ENCODE measurements at places on chromosomes 4 and X. TPM values are rescaled to one million over a fixed set of nuclear protein-coding genes. Genes with fewer than 3 reads are reported as not detected.

GPR119 gene
- total RNA-seq, result not detected

MAGEA1 gene
- not detected for total RNA-seq

POU3F4 gene
- not detected for total RNA-seq

HHIP gene
- total RNA-seq, result 0.06 TPM

DCX gene
- total RNA-seq, result not detected

MAN2B2 gene
- total RNA-seq, result 33.1 TPM

TRPC5OS gene
- not detected for total RNA-seq

GPR50 gene
- not detected for total RNA-seq

USP26 gene
- total RNA-seq, result not detected

KLHL34 gene
- 0.10 TPM for total RNA-seq

GAGE12E gene
- not detected for total RNA-seq

TCEAL2 gene
- total RNA-seq, result 0.32 TPM

MRFAP1 gene
- 234 TPM for total RNA-seq

TBC1D1 gene
- total RNA-seq, result 45.3 TPM

SLIT2 gene
- 11.6 TPM for total RNA-seq

CTAG1A gene
- total RNA-seq, result not detected

CT47B1 gene
- total RNA-seq, result not detected

TIMM8A gene
- 14.7 TPM for total RNA-seq

UGT8 gene
- 0.13 TPM for total RNA-seq

ZCCHC18 gene
- total RNA-seq, result not detected

PABPC5 gene
- 1.1 TPM for total RNA-seq

MAGEC2 gene
- total RNA-seq, result not detected

CSAG1 gene
- not detected for total RNA-seq

LONRF3 gene
- 13.1 TPM for total RNA-seq

LRIT3 gene
- 0.16 TPM for total RNA-seq

UBQLN2 gene
- total RNA-seq, result 23.5 TPM

CLDN34 gene
- not detected for total RNA-seq

SPATA4 gene
- total RNA-seq, result not detected

POF1B gene
- total RNA-seq, result 0.32 TPM

GRK4 gene
- total RNA-seq, result 6.0 TPM

ZNF141 gene
- total RNA-seq, result 18.8 TPM

XIAP gene
- total RNA-seq, result 45.2 TPM

ADD1 gene
- 272 TPM for total RNA-seq

REST gene
- 32.1 TPM for total RNA-seq

GSPT2 gene
- total RNA-seq, result 7.3 TPM

FAT1 gene
- 50.3 TPM for total RNA-seq

GAB3 gene
- 13.7 TPM for total RNA-seq

CLDN22 gene
- not detected for total RNA-seq

RHOH gene
- 3.9 TPM for total RNA-seq

RADX gene
- total RNA-seq, result 0.42 TPM

TMEM150C gene
- 9.2 TPM for total RNA-seq

GAGE10 gene
- total RNA-seq, result not detected

GATA1 gene
- not detected for total RNA-seq

SLC10A7 gene
- total RNA-seq, result 12.0 TPM
